ENCODE measurements at places on chromosomes 7 and 10.

- peak; percentile 87 for DNase-seq
Observed at GRCh38 chr7:158812684-158813083, 16.6 kb downstream of the ESYT2 start.

DNA sequence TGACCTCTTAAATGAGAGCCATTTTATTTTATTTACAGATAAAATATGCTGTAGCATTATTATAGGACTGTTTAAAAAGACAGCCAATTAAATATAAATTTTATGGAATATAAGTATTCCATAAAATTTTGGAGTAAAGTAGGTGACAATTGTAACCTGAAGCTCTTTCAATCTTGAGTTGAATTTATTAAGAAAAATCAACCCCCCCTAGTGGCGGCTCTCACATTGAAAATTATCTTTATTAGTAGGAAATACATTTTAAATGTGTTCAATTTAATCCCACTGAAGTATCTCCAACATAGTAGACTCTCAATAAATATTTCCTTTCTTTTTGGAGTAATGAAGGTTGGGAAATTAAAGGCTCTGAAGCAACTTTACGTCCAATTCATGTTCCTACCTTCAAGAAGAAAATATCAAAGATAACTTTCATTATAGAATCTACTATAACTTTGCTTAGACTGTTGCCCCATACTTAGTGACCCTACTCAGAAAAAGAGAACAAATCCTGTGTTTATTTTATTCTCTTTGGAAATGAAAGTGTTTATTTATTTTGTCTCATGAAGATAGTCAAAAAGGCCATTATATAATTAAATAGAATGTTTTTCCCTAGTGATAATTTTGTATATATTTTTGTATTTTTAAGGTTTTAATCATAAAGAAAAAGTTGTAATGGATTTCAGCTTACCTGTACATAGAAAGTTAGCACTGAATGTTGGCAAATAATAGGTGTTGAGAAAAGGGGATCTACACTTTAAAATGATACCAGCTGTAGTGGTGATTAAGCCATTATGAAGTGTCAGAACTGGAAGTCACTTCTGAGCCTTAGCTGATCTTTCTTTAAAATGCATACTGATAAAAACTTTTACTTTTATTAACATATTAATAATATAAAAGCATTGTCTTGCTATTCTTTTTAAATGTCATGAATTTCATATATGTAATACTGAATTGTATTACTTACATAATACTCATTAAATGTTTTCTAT is 3.3 kb downstream of the AHR start:
- peak; percentile 74 for DNase-seq

DNA sequence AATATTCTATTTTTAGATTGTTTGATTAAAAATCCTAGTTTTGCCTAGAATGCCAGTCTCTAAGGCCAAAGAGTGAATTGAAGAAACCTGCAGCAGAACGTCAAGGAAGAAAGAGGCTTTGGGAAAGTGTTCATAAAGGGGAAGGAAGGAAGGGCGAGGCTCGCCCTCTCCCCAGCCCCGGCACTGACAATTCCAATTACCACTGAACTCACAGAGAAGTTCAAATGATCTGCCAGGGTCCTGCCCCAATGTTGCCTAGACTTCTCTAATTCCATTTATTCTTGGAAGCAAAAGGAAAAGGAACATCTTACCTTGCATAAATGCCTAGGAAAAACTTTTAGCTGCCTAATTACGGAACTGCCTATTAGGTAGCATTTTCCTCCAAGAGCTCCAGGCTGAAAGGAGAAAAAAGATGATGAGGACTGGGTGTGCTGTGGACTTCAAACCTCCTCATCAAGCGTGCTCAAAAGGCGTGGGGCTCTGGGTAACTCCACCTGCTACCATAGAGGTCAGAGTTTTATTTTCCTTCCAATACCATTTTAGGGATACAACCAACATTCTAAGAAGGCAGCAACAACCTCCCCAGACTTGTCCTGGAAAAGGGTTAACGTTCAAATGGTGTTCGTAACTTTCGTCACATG is 134.5 kb downstream of the PKD1L1 start:
- no peak for DNase-seq

GRCh38 chr10:51235865-51236264 is 161.6 kb downstream of the PRKG1 start:
- no peak for DNase-seq

DNA sequence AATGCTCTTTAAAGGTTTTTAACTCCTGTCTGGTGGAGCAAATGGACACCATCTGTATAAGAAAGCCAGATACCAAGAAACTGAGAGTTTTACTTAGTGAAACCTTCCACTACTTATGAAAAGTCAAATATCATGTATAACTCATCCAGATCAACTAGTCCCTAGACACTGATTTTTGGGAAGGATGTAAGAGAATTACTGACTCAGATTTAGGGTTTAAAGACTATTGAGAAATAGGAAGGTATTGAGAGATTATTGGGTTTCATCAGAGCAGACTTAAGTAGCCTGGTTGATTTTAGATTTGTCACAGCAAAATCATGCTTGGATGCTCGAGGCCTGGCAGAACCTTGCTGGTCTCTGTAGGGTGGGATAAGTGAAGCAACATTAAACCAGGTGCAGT is 3.1 kb downstream of the CSTF2T start:
- DNase-seq = no peak

DNA sequence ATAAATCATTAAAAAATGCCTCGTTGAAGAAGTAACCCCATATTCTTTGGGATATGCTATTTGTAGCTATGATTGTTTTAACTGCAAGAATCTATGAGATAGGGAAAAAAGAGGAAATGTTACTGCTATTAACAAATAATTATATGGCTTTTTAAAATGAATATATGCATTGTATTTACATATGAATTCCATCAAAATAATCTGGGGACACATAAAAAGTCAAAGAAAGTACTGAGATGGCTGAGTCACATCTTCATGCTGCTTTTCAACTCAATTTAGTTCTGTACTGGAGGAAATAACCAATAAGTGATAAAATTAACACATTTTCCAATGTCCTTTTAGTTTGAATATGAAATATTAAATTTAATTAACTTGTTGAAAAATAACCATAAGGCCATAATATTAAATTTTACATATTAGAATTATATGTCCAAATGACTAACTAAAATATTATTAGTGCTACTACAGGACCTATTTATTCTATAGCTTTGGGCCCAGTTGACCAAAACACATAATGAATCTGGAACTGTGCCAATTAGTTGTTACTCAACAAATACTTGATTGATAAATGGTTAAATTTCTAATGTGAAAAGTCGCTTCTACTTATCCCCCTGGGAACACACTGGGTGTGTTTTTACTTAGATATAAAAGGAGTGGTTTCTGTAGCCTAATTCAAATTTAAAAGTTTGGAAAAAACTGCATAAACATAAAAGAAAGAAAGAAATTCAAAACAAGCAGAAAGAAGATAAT is 214.6 kb upstream of the PFKP start:
- no peak for DNase-seq

- DNase-seq = no peak
Observed at GRCh38 chr10:124172181-124172916, 79.0 kb upstream of the CHST15 start.

DNA sequence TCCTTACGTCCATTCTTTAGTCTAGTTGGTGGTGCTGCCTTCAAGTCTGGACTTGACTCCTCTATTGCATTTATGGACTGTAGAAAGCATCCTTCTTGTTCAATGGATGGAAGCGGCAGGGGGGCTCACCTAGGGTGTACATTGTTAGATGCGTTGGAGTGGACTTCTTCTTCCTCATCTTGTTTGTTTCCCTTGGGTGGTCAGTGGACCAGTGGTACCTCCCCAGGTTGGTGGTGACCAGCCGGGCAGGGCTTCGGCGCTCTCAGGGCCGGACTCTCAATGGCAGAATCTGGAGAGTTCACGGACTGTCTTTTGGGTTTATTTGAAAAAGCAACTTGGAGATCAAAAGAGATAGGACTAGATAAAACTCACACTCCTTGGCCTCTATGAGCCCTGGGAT is 6.2 kb upstream of the BTBD16 start:
- no peak for DNase-seq

DNA sequence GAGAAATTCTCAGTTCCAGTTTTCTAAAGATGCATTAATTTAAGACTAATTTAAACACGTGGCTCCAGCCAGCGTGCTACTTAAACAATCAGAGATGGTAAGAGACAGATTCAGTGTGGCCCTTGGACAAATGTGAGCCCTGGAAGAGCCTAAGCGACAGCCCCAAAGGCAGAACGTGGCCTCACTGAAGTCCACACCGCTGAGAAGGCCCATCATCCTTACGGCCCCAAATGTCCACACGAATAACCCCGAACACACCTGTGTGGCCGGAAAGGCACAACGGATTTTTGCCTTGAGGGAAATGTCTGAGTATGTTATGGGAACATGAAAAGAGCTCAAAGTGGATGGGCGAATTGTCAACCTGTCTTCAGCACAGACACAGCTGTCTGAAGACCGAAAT is 3.2 kb downstream of the COX19 start:
- no peak for DNase-seq

DNA sequence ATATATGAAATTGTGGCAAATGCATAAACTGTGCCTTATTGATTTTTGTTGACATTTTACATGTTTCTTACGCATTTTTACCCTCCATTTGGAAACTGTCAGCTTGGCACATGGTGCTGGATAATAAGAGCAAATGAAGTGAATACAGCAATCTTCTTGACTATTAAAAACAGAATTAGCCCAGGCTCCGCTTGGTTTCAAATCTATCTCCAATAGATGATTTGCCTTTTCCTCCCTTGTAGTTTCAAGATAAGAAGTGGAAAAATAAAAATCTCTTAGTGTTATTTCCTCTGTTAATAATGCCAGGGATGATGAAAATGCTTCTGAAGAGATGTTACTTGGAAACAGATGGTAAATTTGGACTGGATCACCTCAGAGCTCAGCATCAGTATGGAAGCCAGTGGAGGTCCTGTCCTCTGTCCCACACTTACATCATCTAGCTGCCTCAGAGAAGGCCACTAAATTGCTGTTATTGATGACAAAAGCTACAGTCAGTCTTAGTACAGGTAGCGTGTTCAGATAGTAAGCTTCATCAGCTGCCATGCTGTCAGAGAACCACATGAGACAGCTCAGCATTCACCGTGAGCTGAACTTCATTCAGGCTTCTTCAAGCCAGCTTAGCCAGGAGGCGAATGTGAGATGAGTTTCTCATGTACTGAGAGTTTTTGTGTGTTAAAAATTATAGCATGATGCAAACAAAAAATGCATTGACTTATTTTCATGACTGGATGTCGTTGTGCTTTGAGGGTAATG is 246.8 kb downstream of the CELF2 start:
- no peak for DNase-seq

DNA sequence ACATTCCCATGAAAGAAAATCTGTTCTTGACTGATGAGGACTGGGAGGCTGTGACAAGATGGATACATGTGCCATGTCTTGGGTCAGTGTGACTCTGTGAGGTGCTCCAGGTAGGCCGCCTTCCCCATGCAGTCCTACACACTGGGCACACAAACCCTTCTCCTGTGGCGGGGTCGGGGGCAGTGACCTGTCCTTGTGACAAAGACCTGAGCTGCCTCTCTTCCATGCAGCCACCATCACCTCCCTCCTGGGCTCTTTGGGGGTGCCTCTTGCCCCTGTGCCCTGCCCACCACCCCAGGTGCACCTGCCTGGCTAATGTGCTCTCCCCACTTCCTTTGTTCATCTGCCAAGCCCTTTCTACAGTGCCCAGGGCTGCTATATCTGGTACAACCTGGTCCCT is 35.7 kb upstream of the DMBT1 start:
- no peak for DNase-seq

DNA sequence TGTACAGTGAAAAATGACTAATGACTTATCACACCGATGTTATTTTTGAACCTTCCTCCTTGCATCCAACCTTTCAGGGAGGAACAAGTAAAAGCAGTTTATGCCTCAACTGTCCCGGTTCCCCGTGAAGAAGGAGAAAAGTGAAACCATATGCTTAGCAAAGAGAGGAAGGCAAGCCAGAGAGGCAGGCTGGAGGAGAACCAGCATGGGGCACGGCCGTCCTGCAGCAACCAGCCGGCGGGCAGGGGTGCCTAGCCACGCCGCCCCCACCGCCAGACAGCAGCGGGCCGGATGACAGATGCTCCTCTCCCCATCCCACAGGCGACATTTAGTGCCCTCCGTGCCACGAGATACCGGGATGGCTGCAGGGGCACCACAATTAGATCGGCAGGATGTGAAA is 421.4 kb upstream of the MGMT start:
- DNase-seq = no peak

- DNase-seq = no peak
Observed at GRCh38 chr10:66777665-66778064, 148.2 kb upstream of the LRRTM3 start.

GRCh38 chr10:23419655-23420329 is 19.1 kb upstream of the OTUD1 start:
- no peak for DNase-seq

- no peak for DNase-seq
Observed at GRCh38 chr10:91551856-91552255, 81.0 kb downstream of the PPP1R3C start.

DNA sequence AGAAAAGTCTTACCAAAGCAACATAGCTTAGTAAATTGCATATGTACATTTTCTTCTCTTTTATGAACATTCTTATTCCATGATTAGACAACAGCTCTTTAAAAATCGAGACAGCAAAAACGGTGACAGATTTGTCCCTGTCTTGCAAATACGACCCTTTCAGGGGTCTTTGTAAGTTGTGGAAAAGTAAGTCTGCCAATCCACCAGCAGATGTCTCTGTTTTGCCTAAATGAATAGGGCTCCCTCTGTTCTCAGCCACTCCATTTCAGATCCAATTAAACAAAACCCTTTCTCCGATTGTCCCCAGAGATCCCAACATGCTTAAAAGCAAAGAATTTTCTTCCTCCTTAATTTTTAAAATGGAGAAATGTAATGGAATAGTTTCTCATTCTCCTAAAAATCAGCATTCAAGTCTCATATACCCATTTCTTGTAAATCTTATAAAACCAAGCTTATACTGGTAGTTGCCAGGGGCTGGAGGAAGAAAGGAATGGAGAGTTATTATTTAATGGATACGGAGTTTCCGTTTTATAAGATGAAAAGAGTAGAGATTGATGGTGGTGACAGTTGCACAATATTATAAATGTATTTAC is 61.0 kb upstream of the NFE2L3 start:
- peak; percentile 33 for DNase-seq

- no peak for DNase-seq
Observed at GRCh38 chr7:95919556-95919955, 147.2 kb downstream of the DYNC1I1 start.

GRCh38 chr10:8346861-8347260 is 292.4 kb downstream of the GATA3 start:
- DNase-seq = no peak

GRCh38 chr10:129896860-129897200 is 67.2 kb downstream of the EBF3 start:
- DNase-seq = no peak

GRCh38 chr10:84270708-84271107 is 25.9 kb downstream of the RGR start:
- DNase-seq = no peak
